ENCODE measurements at places on chromosomes 13 and 19.

DNA sequence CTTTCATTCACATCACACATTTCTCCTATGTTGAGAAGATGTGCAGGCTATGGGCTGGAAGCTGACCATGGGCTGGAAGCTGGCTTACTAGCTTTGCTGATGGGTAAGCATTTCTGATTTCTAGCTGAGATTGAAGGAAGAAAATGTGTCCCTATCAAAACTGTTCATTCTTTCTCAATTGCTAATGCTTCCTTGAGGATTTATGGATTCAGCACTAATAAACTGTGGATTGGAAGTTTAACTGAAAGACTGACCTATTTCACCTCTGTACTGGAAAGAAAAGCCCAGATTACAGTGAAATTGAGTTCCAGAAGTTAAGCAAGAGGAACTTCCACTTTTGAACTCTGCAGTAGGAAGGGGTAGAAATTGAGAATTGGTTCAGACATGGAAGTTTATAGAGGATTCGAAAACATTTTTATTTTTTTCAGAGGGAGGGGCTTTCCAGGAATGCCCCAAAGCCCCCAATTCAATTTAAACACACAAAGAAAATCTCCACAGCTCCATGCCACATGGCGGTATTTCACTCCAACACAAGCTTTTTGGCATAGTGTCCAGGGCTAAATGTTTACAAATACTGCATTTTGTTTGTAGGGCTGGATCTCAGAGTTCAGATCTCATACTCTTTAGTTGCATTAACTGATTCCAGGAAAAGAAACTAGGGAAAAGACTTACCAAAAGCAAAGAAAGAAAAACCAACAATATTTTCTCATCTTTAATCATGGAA, 61.2 kb upstream of the ARGLU1 start:
- DNase-seq: no peak

DNA sequence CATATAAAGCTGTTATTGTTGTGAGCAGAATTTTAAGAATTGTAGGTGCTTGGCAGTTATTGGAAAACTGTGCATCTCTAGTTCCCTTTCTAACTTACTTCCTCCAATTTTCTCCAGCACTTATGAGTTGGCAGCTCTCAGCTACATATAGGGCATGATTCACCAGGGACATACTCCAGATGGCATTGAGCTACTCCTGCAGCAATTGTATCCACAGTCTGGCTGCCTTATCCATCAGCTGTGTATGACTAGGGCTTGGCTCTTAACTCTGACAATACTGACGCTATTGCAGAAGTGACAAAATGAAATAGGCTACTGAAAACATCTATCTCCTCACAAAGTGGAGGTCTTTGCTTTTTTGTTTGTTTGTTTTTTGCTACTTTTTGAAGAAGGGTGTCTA, 276.7 kb downstream of the POU4F1 start:
- DNase-seq: no peak

GRCh38 chr19:52898101-52898500, 666 bp upstream of the ZNF320 start:
- DNase-seq: no peak

- no peak for DNase-seq
Observed at GRCh38 chr13:93751117-93751516, 524.5 kb downstream of the GPC6 start.

DNA sequence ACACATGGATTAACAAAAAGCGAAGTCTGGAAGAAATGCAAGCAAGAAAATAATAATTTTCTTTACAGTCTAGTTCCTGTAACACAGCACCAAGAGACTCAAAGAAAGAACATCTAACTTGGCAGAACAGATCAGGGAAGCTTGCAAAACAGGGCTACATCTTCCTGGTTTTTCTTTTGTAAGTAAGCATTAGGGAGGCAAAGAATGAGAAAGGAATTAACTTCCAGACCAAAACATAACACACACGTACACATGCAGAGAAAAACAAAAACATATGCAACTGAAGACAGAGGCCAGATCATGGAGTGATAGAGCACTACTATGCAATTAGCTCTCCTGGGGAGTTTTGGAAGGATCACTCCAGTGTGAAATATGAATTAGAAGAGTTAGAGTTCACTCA, 120.5 kb downstream of the DIAPH3 start:
- no peak for DNase-seq

DNA sequence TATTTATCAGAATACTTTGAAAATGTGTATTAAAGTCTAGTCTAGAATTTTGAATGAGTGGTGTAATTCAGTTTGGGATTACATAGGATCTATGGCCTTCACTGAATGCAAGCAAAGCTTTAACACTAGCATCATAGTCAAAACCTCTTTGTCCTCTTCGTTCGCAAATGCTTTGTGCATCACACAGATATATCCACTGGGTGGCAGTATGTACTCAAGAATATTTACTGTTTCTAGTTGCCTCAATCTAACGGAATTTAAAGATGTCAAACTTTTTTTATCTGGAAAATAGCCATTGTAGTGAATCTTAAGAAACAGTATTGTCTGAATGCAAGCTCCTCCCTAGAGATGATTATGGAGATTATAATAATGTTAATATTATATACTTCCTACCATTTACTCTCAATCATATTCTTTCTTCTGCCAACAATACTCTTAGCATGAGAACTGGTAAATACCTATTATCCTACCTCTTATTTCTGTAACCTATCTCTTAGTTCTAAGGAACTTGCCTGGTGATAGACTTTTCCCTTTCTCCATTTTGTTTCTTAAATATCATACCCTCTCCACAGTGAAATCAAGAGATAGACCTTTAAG, 25.8 kb downstream of the LACC1 start:
- DNase-seq: no peak

- no peak for DNase-seq
Observed at GRCh38 chr19:29275266-29275665, 62.3 kb upstream of the UQCRFS1 start.

DNA sequence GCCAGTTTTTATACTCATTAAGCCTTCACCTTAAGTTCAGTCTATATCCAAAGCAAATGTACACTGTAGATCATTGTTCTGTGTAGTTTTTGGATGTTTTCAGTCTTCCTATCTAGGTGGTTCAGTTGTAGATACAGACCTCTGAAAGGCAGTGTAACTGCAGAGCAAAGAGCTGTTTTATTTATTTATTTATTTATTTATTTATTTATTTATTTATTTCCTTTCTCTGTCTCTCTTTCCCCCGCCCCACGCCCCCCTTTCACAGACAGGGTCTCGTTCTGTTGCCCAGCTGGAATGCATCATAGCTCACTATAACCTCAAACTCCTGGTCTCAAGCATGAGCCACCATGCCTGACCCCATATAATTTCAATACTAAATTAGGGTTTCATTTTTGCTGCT, 281.8 kb upstream of the KLHL1 start:
- DNase-seq: no peak

DNA sequence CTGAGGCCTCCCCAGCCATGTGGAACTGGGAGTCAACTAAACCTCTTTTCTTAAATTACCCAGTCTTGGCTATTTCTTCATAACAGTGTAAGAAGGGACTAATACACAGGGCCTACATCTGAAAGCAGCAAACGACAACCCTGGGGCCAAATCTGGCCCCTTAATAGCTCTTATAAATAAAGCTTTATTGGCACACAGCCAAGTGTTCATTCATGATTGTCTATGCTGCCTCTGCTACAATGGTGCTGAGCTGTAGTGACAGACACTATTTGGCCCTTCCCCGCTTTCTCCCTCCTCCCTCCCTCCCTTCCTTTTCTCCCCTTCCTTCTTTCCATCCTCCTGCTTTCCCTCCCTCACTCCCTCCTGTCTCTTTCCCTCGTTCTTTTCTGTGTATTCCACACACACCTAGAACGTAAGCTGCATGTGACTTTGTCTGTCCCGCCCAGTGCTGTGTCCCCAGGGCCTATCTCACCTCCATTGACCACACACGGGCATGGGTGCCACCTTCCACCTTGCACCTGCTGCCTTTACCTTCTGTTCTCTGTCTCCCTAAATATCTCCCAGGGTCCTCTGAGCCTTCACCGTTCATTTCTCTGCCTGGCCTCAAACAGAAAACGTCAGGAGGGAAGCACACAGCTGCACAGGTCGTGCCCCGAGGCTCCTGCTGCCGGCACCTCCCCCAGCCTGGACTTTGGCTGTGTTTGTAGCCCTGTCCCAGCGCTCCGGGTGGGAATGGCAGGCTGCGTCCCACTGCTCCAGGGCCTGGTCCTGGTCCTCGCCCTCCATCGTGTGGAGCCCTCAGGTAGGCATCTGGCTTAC, at the start of gene PROZ:
Gene PROZ, plus strand, starts transcription at position 720 of the 819 bp plus-strand sequence. Its CDS starts 13 bp downstream, at position 733.
- no peak for DNase-seq

DNA sequence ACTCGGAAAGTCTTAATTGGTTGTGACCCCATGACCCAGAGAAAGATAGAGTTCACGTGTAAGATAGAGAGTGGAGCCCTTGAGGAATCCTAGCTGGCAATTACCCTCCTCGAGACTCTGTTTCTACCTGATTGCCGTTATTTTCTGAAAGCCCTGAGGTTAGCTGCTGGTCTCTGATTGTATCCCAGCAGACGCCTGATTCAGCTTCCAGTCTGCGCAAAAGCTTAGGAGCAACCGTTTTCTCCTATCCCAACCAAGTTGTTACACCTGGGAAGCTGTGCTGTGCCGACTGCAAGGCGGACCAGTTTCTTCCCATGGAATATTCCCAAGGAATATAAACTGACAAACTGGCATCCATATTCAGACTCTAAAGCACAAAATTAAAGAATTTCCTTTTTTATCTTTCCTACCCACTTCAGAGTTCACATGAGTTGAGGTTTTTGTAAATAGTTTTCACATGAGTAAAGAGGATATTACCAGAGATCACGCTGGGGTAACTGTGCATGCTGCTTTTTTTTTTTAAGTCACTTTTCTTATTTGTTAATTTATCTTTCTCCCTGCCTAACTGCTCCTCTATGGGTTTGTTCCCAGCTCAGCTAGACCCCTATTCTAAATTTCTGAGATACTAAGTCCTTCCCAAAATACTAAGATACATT, 1.5 kb upstream of the TRPC4 start:
- no peak for DNase-seq

GRCh38 chr19:41588497-41589209, 12.7 kb downstream of the CEACAM21 start:
- no peak for DNase-seq
